ENCODE measurements at places on chromosomes 4 and X. TPM values are rescaled to one million over a fixed set of nuclear protein-coding genes. Genes with fewer than 3 reads are reported as not detected.

Gene LNX1
- 0.78 TPM for total RNA-seq

Gene TRPC5OS
- not detected for total RNA-seq

Gene ART3
- total RNA-seq = not detected

Gene SASH3
- not detected for total RNA-seq

Gene TRPC3
- total RNA-seq = under 0.01 TPM

Gene CHIC1
- total RNA-seq = 7.8 TPM

Gene SYTL4
- total RNA-seq = 2.6 TPM

Gene PPP2R2C
- total RNA-seq = 0.20 TPM

Gene IBSP
- total RNA-seq = not detected

Gene H2BW2
- not detected for total RNA-seq

Gene LRP2BP
- total RNA-seq = 0.59 TPM

Gene SH3TC1
- total RNA-seq = 2.2 TPM

Gene BEND4
- not detected for total RNA-seq

Gene GYG2
- 0.73 TPM for total RNA-seq

Gene MAGEE2
- total RNA-seq = not detected

Gene SLC10A7
- 6.6 TPM for total RNA-seq

Gene KIAA1210
- not detected for total RNA-seq

Gene DCAF8L2
- total RNA-seq = not detected

Gene HTRA3
- total RNA-seq = 2.3 TPM

Gene ITIH6
- total RNA-seq = not detected

Gene SSX2
- not detected for total RNA-seq

Gene P2RY8
- total RNA-seq = not detected

Gene LAMP2
- total RNA-seq = 127 TPM

Gene SAT1
- total RNA-seq = 32.6 TPM

Gene MEPE
- total RNA-seq = not detected

Gene GNL3L
- 30.1 TPM for total RNA-seq

Gene GPR50
- total RNA-seq = not detected

Gene C1QTNF7
- total RNA-seq = 0.73 TPM

Gene DRD5
- not detected for total RNA-seq

Gene HMGB2
- 82.9 TPM for total RNA-seq

Gene RAB28
- total RNA-seq = 13.7 TPM

Gene DGAT2L6
- total RNA-seq = not detected

Gene SORBS2
- total RNA-seq = 3.7 TPM

Gene HMX1
- total RNA-seq = not detected
